Lower leg skin (tissue), 4 donors: ENCODE measurements at places on chromosomes 16 and 17. TPM values are rescaled to one million over a fixed set of nuclear protein-coding genes. Genes with fewer than 3 reads are reported as not detected.

GRCh38 chr16:2037115-2037514 is 10.4 kb downstream of the NHERF2 start:
- DNase-seq, result no peak

GRCh38 chr17:44115585-44116415 is 7.6 kb downstream of the HDAC5 start:
- DNase-seq, result no peak

- no peak for DNase-seq
Observed at GRCh38 chr17:55177855-55178217, 86.9 kb upstream of the HLF start.

CCDC78 gene
- total RNA-seq, result 0.55 TPM

GRCh38 chr17:75549246-75550138 is 24.0 kb downstream of the LLGL2 start:
- DNase-seq, result no peak

RPRML gene
- 3.2 TPM for total RNA-seq

- DNase-seq, result peak; percentile 59
Observed at GRCh38 chr16:49496656-49497055, 123.1 kb downstream of the C16orf78 start.

- DNase-seq, result no peak
Observed at GRCh38 chr17:50533720-50534148, 1.2 kb downstream of the EPN3 start.

CD300LB gene
- total RNA-seq, result 1.3 TPM

- DNase-seq, result peak; percentile 96
Observed at GRCh38 chr17:49739641-49740271, 24.2 kb downstream of the FAM117A start.

DNA sequence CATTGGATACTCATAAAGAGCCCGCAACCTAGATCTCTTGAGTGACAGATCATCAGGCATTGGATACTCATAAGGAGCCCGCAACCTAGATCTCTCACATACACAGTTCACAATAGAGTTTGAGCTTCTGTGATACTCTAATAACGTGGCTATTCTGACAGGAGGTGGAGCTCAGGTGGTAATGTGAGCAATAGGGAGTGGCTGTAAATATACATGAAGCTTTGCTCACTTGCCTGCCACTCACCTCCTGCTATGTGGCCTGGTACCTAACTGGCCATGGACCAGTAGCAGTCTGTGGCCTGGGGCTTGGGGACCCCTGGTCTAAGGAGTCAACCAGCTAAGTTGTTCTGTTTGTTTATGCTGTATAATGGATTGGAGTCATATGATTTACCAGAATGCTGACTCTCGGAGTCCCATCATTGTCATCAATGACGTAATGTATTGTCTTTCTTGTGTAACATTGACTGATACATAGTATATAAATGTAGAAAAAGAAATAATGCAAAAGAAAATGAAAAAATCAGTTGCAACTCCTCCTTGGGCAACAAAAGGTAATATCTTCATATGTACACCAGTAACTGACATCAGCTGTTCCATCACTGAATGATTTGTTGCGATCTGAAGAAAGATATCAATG is 17.5 kb downstream of the ABCA9 start:
- DNase-seq, result no peak

GRCh38 chr17:69577098-69577497 is 162.6 kb downstream of the MAP2K6 start:
- no peak for DNase-seq

DNA sequence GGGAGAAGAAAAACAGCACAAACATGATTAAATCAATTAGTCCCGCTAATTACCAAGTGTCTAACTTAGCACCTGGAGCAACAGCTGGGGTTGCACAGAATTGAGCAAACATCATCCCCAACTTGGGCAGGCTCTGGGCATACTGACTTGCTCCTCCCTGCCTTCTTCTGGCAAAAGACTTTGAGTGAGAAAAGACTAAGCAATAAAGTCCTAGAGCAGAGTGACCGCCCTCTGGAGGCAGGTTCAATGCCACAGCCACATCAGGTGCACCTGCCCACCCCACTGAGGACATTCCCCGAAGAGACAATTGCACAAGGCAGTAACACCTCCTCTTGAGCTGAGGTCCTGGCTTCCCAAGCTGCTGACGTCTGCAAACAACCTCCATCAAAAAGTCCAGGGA is 358.3 kb downstream of the SOX9 start:
- DNase-seq, result no peak

DNA sequence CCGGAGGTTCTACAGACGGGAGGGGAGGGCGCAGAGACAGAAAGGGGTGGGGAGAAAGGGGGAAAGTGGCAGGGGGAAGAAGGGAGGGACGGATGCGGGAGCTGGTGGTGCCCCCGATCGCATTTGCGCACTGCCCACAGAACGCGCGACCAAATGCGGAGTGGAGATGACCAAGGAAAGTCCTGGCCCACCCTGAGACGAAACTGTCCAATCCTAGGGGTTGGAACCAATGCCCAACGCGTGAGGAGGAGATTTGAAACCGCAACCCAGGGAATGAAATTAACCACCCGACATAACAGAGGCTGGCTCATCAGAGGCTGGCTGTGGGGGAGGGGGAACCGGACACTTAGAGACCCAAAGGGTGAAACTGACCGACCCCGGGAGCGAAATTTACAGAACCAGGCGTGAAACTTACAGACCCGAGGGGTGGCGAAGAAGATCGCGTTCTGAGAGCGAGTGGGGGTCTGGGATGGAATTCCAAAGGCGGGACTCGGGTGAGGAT is 1.4 kb downstream of the HES7 start:
- peak; percentile 89 for DNase-seq
